ENCODE measurements at places on chromosomes 5 and 9.

DNA sequence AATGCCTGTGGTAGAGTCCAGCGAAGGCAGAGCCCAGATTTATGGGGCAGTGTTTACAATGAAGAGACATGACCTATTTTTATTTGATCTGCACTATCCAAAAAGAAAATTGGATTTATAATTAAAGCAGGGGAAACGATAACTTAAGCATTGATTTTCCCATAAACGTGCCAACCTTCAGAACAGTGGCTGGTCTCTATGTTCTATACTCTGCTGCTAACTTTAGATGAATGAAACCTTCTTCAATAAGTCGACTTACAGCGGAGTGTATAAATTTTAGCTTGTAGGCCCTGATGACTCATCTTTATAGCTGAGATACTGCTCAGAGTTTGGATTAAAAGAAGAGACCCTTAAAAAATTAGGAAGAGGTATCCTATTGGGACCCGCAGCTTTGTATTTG, 452.6 kb downstream of the TLR4 start:
- no peak for DNase-seq

GRCh38 chr5:171415115-171415730, 4.2 kb upstream of the FGF18 start:
- no peak for DNase-seq

DNA sequence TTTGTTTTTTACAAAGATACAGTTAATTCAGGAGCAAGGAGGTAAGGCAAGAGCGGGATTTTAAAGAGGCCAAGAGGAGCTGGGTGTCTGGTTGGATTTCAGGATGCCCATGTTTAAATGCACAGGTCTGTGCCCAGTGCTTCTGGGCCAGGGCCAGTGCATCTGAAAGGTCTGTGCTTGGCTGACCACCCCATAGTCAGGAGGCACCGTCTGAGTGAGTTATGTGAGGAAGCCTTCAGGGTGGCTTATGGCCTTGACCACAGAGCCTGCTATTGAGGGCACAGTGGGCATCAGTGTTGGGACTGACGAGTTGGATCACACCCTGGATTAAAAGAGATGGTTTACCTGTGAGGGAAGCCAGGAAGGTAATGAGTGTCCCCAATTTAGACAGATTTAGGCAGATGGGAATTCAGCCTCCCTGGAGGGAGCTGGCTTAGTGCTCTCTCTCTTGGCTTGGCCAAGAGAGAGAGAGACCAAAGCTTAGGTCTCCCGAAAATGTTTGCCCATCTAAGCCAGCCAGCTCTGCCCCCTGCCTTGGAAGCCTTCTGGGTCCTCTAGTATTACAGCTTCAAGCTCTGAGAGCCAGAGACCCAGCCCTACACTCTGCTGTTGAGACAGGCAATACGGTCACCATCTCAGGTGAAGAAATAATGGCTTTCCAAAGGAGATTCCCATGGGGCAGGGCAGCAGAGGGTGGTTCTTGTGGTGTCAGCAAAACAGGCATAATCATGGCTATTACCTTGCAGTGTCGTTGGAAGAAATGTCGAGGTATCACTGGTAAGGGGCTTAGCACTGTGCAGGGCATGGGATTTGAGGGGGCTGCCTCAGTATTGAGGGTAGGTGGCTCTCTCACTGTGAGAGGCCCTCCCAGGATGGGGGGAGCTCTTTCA, 68.6 kb downstream of the RGS3 start:
- no peak for DNase-seq

GRCh38 chr5:88842784-88843183, 40.2 kb downstream of the MEF2C start:
- no peak for DNase-seq

- no peak for DNase-seq
These were observed 44.3 kb upstream of the SH3PXD2B start for GRCh38 chr5:172498431-172499129.

- DNase-seq: no peak
These were observed 1978.6 kb upstream of the CDH6 start for GRCh38 chr5:29214839-29215238.

GRCh38 chr5:160318409-160318808, 6.0 kb upstream of the CCNJL start:
- no peak for DNase-seq

DNA sequence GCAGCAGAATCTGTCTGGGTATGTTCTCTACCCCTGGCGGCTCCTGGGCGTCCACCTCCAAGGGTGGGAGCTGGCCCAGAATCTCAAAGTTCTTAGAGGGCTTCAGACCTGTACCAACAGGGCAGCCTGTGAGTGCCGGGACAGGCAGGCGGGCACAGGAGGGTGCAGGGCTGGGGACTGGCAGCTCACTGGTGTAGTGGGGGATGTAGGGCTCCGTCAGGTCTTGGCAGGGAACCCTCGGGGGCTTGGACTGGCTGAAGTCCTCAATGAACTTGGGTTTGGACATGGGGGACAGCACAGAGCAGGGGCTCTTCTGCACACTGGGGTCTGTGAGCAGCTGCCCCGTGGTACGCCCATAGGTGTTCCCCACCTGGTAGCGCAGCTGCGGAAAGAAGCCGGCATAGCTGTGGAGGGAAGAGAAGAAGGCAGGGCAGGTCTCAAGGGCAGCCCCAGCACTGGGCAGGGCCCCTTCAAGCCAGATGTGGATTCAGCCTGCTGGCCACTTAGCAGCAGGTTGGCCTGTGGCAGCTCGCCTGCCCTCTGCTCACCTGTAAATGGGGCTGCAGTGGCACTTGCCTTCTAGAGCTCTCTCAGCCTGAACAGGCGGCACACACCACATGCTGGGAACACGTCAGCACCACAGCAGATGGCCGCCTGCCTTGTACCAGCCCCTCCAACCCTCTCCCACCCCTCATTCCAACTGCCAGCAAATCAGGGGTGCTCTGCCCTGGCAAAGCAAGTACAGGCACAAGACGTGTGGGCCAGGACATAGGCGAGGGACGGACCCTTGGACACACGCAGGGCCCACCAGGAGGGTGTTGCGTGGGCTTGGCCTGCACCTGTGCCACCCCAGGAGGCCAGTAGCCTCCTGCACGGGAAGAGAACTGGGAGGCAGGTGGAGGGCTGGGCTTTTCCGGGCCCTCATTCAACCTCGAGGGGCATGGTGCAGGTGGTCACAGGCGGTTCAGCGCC, 4.6 kb downstream of the TUBB4B start:
- no peak for DNase-seq

DNA sequence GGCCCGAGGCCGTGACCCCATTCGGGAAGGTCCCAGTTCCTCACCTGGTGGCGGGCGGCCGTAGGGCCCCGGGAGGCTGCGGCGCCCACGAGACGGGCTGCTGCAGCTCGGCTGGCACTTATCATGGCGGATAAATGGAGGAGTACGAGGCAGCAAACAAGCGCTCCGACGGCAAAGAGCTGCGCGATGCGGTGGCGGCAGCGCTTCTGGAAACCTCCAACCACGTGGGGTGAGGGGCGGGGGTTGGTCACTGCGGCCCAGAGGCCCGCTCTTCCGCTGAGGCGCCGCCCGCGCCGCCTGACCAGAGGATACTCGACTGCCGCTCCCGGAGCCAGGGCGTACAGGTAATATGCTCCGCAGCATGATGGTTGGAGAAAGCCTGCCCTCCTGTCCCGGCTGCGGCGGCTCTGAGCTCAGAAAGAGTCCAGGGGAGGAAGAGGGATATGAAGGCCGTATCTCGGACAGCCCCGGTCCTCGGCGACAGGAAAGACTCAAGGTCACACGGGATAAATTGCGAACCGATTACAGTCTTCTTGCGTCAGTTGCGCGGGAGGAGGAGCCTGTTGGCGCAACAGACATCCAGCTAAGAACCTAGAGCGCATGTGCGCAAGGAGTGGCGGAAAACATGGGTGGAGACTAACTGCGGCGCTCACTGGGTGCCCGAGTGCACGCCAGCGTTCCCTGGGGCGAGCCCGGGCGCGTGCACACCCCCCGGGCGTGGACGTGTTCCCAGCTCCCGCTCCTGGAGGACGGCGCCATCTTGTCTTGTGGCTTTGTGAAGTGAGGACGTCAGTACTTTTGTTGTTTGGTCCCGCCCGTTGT, at the start of gene HSPA9:
Gene HSPA9 (minus strand): TSS at position 208 of the 822 bp plus-strand sequence. CDS start 83 bp downstream, at position 125.
- DNase-seq: peak; percentile 94

DNA sequence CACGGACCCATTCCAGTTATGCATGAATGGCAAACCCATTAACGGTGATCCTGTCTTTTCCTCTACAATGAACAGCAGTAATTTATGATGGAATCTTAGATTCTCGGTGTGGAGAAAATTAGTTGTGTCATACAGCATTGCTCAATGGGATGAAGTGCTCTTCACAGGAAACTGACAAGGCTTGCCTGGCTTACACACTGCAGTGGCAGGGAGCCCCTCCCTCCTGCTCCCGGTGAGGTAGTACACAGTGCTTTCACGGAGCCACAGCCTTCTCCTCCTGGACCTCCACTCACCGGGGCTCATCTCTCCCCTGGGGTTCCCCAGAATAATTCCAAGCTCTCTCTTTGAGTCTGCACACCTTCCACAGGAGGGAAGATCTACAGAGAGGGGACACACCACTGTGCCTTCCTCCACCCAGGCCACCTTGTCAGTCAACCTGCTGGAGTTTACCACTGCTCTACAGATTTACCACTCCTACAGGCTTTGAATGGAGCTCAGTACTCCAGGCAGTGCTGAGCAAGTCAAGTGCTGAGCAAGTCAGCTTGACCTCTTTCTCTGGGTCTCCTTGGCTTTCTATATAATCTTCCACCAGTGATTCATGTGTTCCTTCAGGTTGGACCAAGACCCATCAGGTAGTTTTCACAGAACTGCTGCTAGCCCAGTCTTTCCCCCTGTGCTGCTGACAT, 59.1 kb upstream of the TBC1D2 start:
- DNase-seq: no peak

- no peak for DNase-seq
These were observed 69.7 kb upstream of the ABL1 start for GRCh38 chr9:130765137-130766020.

GRCh38 chr9:16823906-16824305, 46.6 kb downstream of the BNC2 start:
- DNase-seq: no peak

DNA sequence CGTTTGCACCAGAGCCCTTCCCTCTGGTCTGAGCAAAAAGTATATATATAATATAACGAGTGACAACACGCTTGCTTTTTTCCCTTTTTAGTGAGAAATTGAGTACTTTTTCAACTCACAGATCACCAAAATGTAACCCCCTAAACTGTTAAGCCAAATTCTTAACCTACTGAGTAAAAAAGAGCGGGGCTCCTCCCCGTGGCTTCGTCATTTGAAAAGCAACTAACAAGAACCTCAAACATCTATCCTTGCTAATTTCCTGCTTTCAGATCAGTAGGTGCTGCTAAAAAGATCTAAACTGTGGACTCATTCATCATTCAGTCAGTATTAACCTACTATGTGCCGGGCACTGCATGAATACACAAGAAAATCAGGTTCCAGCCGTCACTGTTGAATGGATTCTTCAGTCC, 1.0 kb upstream of the PTBP3 start:
- peak; percentile 27 for DNase-seq

DNA sequence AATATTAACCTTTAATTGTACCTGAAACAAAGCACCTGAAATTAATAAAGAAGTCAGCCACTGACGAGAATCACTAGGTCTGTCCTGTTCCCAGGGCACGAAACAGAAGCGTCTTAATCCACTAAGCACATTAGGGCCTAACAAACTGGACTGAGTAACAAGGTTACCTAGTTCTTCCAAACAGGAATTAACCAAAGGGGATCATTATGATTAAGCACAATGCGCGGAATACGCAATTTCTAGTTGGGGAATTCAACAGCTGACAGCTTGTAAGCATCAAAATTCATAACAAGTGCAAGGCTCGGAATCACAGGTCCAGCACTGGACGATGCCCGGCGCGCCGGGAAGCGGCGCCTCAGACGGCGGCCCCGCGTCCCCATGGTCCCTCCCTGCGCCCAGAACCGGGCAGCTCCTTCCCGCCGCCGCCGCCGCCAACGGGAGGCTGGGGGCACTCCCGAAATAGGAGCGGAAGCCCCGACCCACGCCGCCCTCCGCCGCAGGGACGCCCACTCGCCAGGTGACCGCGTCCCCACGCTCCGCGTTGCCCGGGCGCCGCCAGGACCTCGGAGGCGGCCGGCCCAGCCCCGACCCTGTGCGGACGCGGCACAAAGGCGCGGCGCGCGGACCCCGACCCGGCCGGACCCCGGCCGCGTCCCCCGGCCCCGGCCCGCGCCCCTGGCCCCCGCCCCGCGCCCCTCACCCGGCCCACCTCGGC, 898 bp downstream of the CAMSAP1 start:
- DNase-seq: no peak

DNA sequence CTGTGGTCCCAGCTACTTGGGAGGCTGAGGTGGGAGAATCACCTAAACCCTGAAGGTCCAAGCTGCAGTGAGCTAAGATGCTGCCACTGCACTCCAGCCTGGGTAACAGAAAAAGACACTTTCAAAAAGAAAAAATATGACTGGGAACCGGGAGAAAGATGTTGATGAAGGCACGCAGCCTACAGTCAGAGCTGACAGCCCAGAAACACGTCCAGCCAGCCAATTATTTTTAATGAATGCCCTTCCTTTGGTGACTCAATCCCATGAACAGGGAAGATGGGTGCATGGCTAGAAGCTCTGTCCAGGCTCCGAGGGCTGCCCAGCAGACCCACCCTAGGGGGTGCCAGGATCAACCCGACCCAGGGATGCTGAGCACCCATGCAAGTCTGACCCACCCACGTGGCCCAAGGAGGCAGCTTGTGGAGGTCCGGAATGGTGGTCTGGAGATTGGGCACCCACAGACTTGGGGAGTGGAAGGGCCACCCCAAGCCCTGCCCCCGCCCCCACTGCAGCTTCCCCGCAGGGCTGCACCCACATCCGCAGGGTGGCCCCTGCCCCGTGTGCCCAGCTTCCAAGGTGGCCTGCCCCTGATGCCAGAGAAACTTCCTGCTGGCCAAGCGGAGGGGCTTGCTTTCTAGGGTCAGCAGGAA, 51.0 kb downstream of the ADAMTS2 start:
- no peak for DNase-seq

GRCh38 chr5:143892271-143892670, 80.3 kb downstream of the HMHB1 start:
- DNase-seq: no peak

- DNase-seq: no peak
These were observed 110.3 kb downstream of the SLC12A2 start for GRCh38 chr5:128193665-128194390.

DNA sequence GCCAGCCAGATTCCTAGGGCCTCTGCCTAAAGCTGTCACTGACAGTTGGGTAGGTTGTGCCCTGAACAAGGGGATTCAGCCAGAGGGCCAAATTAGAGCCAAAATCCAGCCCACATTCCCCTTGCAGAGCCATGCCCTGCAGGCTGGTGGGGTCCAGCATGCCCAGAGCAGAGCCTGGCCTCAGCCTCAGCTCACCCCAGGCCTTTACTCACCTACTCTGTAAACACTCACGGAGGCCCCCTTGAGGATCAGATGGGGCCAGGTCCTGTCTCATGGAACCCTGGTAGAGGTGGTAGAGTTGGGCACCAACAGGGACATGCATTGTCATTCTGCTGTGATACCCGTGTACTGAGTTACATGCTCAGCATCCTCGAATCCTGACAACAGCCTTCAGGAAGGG, 74.9 kb downstream of the LMX1B start:
- no peak for DNase-seq

GRCh38 chr9:98558575-98558974, 150.2 kb downstream of the GABBR2 start:
- DNase-seq: no peak

GRCh38 chr5:102911973-102912372, 156.9 kb downstream of the PAM start:
- DNase-seq: no peak

GRCh38 chr9:111959468-111960359, 63.1 kb downstream of the UGCG start:
- DNase-seq: no peak

All from activated naive CD4-positive, alpha-beta T cell (primary cell).